GM20000 (cell line): ENCODE measurements at places on chromosomes 16 and 17.
A peak's percentile ranks its signal among the peaks of the same experiment; 100 is the strongest.

GRCh38 chr17:6191405-6192324, 121.5 kb downstream of the WSCD1 start:
- DNase-seq, result no peak

GRCh38 chr17:42027961-42028790, 8.3 kb downstream of the NKIRAS2 start:
- no peak for DNase-seq

DNA sequence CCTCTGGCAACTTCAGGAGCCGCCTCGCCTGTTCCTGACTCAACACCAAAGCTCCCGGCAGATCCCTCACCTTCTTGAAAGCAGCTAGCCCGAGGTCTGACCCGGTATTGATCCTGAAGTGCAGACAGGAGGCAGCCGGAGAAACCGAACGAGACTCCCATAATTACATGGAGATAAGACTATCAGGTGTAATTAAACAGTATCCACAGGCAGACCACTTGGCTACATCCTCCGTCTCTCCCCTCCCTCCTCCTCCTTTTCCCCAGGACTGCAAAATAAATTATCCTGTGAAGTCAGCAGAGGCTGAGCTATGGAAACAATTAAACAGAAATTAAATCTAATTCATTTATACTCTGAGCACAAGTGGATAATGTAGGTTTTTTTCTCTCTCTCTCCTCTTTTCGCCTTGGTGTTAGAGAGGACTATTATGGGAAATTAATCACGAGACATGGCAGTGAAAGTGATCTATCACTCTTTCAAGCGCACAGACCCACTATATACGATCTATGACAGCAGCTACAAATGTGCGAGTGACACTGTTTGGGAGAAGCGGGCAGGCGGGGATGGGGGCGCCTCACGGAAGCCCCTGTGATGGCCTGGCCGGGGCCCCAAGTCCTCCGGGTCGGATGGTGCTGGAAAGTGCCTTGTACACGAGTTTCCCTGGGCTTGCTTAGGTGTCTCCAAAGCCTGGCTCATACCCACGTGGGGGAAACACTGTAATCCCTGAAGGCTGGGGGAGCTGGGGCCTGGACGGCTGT, 92.8 kb downstream of the RBFOX3 start:
- no peak for DNase-seq

DNA sequence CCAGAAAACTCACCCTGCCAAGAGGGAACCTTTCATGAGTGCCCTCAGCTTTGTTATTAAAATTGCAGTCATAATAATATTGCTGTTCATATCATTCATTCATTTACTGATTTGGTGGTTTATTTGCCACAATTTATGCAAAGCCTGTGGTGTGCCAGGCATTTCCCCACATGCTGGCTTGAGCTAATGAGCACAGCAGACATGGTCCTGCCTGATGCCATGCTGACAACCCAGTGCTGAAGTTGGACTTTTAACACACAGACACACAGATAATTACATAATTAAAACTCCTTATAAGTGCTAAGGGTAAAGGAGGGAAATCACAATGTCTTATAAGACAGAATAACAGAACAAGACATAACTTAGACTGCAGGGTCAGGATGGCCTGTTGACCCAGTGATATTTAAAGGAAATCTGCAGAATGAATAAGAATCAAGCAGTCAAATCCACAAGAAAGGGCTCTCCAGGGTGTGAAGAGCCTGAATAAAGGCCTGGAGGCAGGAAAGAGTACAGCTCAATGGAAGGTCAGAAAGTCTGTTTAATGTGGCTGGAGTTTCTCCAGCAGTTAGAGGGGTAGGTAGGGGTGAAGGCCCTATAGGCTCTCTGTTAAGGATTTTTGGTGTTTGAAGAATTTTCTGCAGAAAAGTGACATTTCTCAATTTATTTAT, 196.9 kb upstream of the CDH11 start:
- no peak for DNase-seq

- DNase-seq, result no peak
Observed at GRCh38 chr16:79404571-79404970, 196.0 kb downstream of the MAF start.

- no peak for DNase-seq
Observed at GRCh38 chr16:68365167-68365817, 54.5 kb downstream of the PRMT7 start.

DNA sequence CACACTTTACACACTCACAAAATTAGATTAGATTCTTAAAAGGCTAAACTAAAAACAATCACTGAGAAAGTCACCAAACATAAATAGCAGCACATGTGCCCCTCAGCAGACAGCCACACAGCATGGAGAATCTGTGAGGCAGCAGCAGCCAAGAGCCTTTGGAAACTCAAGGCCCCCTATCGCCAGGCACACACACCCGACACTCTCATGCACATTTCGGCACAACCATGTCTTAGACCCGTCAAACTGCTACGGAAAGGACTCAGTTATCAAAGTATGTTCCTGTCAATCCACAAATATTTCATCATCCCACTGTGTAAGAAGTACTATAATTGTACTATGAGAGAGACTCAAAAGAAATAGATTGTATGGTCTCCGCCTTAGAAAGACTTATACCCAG, 20.9 kb downstream of the UBE2O start:
- DNase-seq, result no peak

DNA sequence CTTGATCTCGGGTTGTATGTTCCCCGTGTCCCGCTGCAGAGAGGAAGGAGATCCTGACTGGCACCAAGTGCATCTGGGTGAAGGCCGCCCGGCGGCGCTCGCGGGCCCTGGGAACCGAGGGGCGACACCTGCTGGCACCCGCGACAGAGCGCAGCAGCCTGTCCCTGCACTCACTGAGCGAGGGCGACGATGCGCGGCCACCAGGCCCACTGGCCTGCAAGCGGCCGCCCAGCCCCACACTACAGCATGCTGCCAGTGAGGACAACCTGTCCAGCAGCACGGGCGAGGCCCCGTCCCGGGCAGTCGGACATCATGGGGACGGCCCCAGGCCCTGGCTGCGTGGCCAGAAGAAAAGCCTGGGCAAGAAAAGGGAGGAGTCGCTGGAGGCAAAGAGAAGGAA, 7.5 kb downstream of the BTBD17 start:
- peak; percentile 89 for DNase-seq

DNA sequence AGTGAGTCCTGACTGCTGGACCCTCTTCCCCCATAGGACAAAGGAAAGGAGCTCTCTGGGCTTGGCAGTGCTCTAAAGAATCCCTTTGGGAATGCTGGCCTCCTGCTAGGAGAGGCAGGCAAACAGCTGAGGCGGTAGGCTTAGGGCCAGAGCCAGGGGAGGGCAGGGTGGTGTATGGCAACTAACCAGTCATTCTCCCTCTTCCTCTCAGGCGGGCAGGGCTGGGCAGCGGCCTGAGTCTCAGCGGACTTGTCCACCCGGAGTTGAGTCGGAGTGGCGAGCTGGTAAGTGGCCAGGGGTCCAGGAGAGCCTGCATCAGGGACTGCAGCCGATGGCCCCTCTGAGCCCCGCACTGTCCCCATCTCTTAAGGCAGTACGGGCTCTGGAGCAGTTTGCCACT, 4.4 kb downstream of the ACADVL start:
- no peak for DNase-seq

- DNase-seq, result no peak
Observed at GRCh38 chr16:20844588-20844987, 38.3 kb downstream of the REXO5 start.

DNA sequence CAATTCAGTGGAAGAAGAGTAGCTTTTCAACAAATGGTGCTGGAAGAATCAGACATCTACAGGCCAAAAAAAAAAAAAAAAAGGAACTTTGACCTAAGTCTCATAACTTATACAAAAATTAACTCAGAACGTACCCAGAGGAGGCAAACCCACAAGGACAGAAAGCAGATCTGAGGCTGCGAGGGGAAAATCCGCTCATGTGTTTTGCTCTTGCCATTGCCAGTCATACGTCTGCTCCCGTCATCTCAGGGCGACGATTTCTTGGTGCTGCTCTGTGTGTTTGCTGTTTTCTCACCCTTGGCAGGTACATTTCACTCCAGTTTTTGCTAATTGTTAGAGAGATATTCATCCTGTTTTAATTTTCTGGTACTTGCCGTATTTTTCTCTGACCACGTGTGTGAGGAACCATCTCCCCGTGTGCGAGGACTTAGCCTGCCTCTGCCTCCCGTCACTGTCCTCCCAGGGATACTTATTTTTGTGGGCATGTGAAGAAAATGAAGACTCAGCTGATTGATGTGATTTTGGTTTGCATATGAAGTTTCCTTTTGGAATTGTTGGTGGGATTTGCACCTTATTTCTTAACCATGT, 33.4 kb upstream of the ACSF3 start:
- peak; percentile 86 for DNase-seq
